ENCODE measurements at places on chromosomes 2 and 18.

DNA sequence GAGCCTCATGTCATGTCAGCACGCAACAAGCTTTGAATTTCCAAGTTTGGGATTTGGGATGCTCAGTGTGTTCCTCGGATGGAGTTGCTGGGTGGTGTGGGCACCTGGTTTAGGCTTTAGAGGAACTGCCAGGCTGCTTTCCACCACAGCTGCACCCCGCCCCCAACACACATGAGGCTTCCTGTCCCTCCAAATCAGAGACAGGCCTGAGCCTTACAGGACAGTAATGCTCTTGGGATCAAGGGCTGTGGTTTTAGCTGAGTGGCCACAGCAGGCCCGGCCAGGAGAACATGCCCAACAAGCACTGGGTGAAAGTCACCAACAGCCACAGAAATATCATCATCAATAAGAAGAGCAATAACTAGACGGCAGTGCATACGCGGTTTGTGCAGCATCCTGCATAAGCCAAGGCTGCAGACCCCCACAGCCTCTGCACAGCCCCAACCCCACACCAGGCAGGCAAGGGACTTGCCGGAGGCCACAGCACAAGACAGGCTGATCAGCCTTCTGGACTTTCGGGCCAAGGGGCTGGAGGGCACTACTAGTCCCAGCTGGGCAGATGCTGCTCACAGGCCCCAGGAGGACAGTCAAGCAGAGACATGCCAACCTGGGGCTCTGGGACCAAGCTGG is 29.7 kb upstream of the GPC1 start:
- no peak for DNase-seq

- DNase-seq: no peak
Measured at GRCh38 chr2:49830846-49831245, 676.5 kb upstream of the FSHR start.

- DNase-seq: no peak
Measured at GRCh38 chr2:105510761-105511528, 112.1 kb upstream of the FHL2 start.

DNA sequence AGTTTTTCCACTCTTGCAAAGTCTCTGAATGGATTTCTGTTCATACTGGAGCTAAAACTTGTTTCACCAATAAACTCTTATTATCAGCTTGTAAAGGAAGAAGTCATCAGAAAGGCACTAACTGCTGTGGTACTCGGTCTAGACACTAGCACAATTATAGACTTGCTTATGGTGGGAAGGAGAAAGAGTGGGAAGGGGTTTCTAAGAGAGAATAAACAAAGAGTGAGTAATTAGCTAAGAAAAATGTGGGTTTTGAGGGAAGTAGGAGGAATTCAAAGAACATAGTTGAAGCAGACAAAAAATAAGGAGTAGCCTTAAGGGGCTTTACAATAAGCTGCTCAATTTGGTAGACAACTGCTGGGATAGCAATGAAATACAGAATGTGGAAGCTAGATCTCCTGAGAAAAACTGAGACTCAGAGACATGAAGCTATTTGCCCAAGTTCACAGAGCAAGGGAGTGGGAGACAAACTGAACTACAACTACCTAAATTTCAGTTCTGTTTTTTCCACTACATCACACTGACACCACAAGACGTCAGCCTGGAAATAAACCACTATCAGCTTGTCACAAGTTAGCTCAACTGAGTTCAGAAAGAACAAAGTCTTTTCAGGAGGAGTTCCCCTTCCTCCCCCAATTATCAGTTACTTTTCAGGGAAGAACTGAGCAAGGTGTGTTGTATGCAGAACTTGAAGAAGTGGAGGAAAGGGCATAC is 59.7 kb downstream of the MAP4K3 start:
- DNase-seq: no peak

- DNase-seq: no peak
Measured at GRCh38 chr18:76709659-76710645, 112.4 kb upstream of the ZNF236 start.

- DNase-seq: no peak
Measured at GRCh38 chr2:60140185-60140584, 413.3 kb downstream of the BCL11A start.

DNA sequence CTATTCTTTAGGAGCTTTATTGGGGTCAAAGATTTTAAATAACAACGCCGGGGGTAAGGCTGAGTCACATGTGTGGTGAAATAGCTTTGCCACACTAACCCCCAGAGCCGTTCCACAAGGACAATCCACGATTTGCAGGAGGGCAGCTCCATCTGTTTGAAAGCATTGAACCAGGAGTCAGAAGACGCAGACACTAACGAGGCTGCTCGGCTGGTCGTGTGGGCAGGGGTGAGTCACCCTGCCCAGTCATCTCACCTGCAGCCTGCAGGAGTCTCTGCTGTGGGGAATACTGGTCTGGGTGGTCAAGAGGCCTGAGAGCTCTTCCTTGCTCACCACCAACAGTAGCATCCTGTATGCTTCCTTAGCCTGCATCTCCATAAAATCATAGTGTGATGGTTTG is 149.2 kb upstream of the NCK2 start:
- DNase-seq: no peak

- no peak for DNase-seq
Measured at GRCh38 chr2:197280015-197280702, 30.4 kb downstream of the ANKRD44 start.

GRCh38 chr18:51236225-51236624 is 38.7 kb upstream of the MEX3C start:
- DNase-seq: no peak

GRCh38 chr2:8929128-8929527 is 74.4 kb downstream of the MBOAT2 start:
- DNase-seq: no peak

- no peak for DNase-seq
Measured at GRCh38 chr2:122905431-122905830, 1119.7 kb upstream of the CNTNAP5 start.

- DNase-seq: no peak
Measured at GRCh38 chr2:169354244-169354643, 8.1 kb downstream of the LRP2 start.

- no peak for DNase-seq
Measured at GRCh38 chr2:29742656-29743055, 178.7 kb downstream of the ALK start.

DNA sequence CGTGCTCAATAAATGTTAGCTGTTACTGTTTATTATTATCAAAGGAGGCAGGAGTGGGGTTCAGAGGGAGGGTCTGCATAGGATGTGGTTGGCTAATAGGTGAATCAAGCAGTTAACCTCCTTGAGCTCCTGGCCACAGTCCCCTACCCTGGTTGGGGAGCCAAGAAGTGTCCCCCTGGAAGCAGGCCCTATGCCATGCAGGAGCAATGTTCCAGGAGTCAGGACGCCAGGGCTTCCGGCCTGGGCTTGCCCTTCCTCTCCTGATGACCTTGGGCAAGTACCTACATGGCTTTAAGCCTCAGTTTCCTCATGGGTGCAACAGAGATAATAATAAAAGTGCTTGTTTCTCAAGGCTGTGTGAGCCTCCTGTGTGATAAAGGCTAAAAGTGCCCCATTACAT is 84.9 kb downstream of the DYSF start:
- DNase-seq: no peak

DNA sequence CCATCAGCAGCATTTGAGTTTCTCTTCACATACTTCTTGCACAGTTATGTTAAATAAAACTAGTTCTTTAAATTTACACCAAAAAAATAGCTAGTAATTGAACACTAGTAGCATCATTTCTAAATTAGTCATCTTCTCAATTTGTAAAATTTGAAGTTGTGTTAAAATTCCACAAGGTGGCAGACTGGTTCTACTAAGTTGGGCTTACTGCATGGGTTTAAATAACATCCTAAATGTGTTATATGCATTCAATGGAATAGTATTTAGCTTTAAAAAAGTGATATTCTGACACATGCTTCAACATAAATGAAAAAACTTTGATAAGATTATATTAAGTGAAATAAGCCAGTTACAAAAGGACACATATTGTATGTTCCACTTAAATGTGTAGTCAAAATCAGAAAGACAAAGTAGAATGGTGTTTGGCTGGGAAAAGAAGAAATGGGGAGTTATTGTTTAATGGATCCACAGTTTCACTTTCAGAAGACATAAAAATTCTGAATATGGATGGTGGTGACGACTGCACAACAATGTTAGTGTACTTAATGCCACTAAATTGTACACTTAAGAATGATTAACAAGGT is 28.7 kb upstream of the RPRD1A start:
- peak; percentile 34 for DNase-seq

- no peak for DNase-seq
Measured at GRCh38 chr2:168521053-168521741, 65.1 kb downstream of the CERS6 start.

DNA sequence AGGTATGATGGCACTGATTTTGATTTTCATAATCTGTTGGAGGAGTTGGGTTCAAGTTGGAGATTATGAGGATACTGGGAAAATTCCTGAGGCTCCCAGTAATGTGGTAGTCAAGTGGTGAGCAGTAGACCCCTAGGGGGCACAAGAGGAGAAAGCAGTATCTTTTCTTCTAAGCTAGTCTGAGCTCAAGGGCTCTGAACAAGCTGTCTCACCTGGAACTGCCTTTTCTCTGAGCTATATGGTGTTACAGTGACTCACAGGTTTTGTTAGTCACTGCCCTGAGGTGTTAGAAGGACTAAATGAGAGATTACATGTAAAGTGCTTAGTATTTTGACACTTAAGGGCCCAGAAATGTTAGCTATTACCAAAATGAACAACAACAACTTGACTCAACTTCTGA is 42.2 kb downstream of the CD302 start:
- no peak for DNase-seq

DNA sequence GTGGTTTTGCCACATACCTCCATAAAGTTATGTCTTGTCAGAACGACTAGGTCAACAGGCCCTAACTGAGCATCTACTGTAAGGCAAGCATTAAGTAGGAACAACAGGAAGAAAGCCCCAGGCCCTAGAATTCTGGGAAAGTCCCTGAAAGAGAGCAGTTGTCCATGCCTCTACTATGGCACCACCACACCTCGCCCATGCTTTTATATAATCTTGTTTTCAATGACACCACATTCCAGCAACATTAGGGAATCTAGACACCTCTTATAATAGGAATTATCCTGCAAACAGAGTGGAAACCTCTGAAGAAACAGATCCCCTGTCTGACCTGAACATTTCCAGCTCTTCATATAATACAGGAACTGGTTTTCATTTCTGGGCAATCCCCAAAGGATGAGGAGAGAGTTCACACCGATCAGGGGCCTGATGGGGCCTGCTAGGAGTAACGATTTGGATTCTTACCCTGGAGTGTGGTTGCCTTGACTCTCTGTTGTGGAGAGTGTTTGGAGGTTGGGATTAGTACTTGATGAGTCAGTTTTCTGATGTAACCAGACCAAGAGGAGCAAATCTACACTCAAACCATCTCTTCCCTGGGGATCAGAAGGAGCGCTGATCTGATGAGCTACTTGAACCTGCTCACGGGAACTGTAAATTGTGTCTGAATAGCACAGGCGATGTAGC is 31.9 kb upstream of the CEP68 start:
- peak; percentile 69 for DNase-seq

DNA sequence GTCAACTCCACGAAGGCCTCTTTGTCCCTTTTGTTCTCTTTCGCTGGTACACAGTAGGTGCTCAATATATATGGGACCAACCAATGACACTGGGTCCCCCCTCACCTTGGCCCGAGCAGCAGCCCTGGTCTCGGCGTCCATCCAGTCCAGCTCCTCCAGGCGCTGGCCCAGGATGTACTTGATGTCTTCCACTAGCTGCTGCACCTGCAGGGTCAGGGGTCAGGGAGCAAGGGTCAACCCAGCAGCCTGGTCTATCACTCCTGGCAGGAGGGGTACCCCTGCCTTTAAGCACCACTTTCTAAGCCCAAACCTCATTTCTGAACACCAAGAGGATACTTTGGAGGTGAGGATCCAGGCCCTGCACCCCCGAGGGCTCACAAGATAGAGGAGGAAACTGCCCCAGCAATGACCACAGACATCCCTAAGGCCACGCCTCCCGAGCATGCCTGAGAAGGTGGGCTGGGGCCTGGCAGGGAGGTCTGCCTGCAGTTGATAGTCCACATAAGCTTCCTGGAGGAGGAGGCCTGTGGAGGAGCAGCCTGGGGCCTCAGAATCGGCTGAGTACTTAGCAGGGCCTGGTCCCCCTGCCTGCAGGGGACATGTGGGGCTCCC is 4.2 kb downstream of the ECEL1 start:
- DNase-seq: no peak

DNA sequence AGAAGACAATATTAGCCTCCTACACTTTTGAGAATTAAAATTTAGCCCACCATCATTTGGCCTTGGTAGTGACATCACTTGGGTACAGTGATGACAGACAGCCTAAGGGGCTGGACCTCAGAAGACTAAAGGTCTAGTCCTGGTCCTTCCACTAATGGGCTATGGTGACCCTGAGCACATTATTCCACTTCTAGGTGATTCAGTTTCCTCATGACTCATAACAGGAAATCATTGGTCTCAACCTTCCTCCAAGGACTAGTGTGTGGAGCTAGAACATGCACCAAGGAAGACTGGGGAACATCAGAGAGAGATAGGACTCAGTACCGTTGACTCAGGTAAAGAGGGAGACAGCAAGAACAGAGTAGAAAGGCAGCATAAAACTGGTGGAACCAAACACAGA is 64.0 kb downstream of the TFCP2L1 start:
- DNase-seq: no peak

GRCh38 chr2:236014408-236015131 is 153.6 kb downstream of the GBX2 start:
- DNase-seq: no peak

DNA sequence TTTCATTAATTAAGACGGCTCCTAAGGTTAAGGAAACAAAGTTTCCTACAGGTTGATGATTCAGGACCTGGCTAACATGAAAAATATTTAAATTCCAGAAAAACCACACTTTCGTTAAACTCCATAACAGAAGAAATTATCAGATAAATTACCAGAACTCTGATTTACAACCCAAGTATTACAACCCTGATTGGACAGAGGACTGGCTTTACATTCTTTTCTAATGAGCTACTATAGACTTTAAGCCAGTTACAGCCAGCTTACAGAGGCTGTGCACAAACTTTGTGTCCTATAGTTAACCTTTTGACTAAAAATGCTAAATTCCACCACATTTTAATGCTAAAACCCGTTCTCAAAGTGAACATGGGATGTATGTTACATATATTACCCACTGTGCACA is 458.6 kb downstream of the KCNJ3 start:
- no peak for DNase-seq

DNA sequence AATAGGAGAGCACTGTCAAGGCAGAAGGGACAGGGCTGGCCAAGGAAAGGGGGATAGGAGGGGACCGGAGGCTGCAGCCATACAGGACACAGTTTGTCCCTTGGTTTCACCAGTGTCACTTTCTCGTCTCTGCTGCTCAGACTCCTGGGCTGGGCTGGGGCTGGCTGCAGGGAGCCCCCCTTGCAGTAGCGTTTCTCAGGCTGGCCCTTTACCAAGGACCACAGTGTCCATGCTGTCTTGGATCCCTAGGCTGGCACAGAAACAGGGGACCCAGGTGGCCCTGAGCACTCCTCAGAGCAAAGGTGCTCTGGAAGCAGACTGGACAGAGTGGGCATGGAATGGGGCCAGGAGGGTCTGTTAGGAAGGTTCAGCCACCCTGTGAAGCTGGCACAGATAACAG is 34.8 kb downstream of the ATOH8 start:
- no peak for DNase-seq

Data from GM04504 (cell line).